ENCODE measurements at places on chromosomes 6 and 20.

GRCh38 chr6:155366325-155366724, 52.0 kb upstream of the TFB1M start:
- no peak for DNase-seq

GRCh38 chr6:70289299-70289698, 13.6 kb downstream of the COL9A1 start:
- DNase-seq, result no peak

GRCh38 chr6:92380803-92381601, 1038.4 kb downstream of the EPHA7 start:
- DNase-seq, result no peak

- no peak for DNase-seq
Observed at GRCh38 chr6:76697585-76697984, 625.1 kb upstream of the IMPG1 start.

DNA sequence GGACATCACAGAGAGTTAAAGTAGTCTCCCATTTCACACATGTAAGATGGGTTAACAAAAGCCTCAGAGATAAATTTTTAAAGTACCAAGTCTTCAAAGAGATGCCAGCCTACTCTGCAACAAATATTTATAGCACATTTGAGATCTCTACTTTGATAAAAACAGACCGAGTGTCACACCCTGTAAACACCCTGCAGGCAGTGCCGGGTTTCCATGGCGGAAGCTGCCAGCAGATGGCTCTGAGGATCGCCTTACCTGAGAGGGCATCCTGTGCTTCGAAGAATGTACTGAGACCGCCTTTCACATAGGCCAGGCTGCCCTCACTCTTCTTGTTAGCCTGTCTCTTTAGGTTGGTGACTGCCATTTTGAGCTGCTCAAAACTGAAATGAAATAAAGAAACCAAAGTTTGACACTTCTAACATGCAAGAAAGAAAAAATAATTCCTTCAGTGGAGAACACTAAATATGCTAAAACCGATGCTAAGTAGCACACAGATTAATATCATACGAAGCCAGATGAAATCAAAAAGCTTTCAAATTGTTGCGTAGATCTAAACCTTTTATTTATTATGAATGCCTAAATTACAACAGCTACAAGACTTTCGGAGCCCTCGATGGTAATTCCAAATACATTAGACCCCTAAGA, 39.3 kb downstream of the HUS1B start:
- no peak for DNase-seq

Data from SK-N-MC (cell line).